ENCODE measurements at places on chromosomes 6 and 20.

DNA sequence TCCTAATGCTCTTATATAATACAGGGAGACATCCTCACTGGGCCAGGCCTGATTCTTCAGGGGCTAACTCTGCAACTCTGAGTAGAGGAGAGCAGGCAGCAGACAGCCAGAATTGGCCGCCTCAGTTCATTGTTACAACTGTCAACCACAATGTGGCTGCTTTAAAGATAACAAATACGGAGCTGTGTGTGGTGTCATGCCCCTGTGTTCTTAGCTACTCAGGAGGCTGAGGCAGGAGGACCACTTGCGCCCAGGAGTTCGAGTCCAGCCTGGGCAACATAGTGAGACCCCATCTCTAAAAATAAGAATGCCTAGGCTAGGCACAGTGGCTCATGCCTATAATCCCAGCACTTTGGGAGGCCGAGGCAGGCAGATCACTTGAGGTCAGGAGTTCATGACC lies 34.3 kb downstream of the CEP250 start:
- DNase-seq = no peak

DNA sequence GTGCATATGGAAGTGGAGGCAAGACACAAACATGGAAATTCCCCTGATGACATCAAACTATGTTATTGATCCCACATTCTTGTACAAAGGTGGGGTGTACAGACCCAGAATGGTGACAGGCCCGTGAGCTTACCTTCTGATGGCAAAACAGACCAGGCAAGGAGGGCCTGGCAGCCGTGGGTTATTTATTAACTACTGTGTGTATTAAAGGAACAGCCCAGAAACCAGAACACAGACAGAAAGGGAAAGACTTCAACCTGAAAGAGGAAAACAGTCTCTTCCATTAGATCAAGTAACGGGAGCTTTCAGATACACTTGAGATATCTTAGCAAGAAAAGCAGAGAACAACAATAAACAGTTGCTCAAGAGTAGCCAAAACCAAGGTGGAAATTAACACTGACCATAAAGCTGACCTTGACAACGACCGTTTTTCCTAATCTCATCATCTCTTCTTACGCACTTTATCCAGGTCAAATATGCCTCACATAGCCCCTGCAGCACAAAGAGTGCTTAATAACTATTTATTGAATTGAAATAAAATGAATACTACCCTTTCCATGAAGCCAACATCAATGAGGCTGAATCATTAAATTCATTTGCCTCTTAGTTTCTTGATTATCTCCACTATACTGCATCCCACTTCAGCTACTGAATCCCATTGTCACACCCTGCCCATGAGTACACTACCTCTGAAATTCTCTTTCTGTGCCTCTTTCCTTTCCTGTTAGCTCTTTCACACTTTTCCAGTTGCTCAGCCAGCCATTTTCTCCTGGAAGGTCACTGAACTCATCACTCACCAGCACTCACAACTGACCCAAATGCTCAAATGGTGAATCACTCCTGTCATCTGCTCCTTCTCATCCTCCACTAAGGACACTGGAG lies 67.4 kb downstream of the MOXD1 start:
- DNase-seq = no peak

GRCh38 chr6:37284781-37285180 lies 26.8 kb upstream of the TMEM217 start:
- no peak for DNase-seq

DNA sequence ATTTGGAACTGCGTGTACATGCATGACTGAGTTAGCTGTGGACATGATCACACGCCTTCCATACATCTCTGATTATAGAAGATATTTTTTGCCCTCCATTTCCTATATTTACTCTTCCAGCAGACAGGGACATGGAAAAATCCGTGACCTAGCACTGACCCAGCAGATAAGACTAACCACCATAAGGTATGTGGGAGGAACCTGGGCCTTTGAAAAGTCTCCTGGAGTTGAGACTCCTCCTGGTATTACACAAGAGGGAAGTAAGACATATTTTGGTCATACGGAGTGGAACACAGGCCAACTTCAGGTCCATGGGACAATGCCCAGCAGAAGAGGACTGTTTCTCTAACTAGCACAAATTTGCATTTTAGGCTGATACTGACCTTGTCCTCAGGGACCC lies 13.7 kb upstream of the SIRPB1 start:
- no peak for DNase-seq

DNA sequence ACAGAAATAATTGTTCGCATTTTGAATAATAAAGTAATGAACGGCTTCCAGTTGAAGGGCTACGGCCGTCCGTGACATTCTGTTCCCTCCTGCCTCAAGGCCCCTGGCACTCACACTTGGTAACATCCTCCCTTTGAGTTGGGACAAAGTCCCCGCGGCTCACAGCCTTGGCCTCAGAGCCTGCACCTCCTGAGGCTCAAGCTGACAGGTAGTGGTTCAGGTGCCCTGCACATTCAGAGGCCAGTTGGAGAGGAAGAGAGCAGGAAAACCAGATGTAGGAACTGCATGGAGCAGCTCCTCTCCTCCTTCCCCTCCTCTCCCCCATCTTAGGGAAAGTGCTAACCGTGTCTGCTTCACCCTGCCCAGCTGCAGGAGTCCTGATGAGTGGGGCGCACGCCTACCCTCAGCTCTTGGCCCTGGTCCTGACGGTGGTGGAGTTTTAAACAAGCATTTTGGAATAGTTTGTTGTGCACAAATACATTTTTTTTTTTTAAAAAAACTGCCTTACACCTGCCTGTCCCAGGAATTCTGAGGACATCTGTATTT lies 393.1 kb downstream of the SMOC2 start:
- DNase-seq = no peak

GRCh38 chr6:118786596-118787453 lies 107.1 kb upstream of the ASF1A start:
- no peak for DNase-seq

- DNase-seq = no peak
Measured at GRCh38 chr20:19706463-19706862, 51.6 kb upstream of the RIN2 start.

DNA sequence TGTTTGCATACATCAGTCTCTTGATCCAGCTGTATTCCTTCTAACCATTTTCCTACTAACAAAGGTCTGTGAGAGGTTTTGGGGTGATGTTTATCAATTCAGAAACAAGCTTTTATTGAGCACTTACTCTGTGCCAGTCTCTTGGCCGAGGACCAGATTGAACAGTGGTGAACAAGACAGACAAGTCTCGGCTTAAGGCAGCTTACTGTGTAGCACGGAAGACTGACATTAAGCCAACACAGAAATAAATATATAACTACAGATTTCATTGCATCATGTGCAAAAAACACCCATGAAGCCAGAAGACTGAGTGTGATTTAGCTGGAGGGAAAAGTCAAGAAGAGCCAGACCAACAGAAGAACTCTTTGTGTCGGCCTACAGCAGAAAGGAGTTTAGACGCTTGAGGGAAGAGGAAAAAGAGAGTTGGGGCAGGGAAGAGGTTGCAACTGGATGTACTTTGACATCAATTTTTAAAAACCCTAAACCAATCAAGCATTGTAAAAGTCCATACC lies 549.6 kb upstream of the CITED2 start:
- DNase-seq = peak; percentile 2

GRCh38 chr6:150659046-150659763 lies 59.5 kb downstream of the PLEKHG1 start:
- peak; percentile 43 for DNase-seq

DNA sequence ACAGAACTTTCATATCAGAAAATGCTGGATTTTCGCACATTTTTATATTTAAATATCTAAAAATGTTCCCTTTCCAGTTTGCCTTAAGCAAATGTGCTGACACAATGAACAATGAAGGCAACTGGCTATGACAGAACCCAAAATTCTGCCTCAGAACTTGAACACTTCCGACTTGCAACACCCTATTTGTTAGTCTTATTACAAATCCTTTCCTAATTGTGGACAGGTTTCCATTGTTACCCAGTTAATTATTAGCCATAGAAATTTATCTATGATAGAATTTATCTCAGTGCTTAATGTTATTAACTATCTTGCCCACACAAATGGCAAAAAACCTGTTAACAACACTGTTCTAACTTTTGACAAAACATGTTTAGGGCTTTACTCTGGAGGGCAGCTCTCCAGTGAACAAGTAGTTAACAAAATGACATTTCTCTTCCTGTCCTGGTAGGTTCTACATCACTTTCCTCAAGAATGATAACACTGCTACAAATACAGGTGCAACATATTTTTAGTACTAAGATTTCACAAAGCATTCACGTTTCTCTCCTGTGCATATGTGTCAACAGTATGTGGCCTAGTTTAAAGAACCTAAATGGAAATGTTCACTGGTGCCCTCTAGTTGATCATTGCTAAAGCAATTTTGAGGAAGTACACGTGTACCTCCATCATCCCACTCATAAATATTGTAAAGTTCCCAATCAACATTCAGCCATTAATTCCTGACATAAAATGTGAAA lies 58.4 kb downstream of the HIVEP2 start:
- no peak for DNase-seq

Measured in NCI-H1092 treated with DMSO at 0.1 percent for 48 hours (cell line).